Fibroblast of the aortic adventitia (primary cell): ENCODE measurements at places on chromosomes 1 and 21. TPM values are rescaled to one million over a fixed set of nuclear protein-coding genes. Genes with fewer than 3 reads are reported as not detected.

The PKP1 gene
- under 0.01 and 0.08 TPM in 2 replicates for total RNA-seq

The SYT14 gene
- 0.08 and 35.0 TPM in 2 replicates for total RNA-seq

The B3GALT2 gene
- total RNA-seq: 0.18 and 1.2 TPM in 2 replicates

The AMY1B gene
- total RNA-seq: not detected in 2 replicates

The MTX1 gene
- total RNA-seq: 13.7 and 26.1 TPM in 2 replicates

The TMCO4 gene
- total RNA-seq: 25.3 and 30.9 TPM in 2 replicates

The GRIK1 gene
- total RNA-seq: 0.81 TPM in 1 of 2 replicates, not detected in the other

The DMRTA2 gene
- 0.18 TPM in 1 of 2 replicates, not detected in the other for total RNA-seq

The CACNA1E gene
- not detected in 2 replicates for total RNA-seq

The PEAR1 gene
- total RNA-seq: 4.8 and 10.8 TPM in 2 replicates

The BRDT gene
- total RNA-seq: not detected in 2 replicates

The TNFSF4 gene
- 0.49 and 2.0 TPM in 2 replicates for total RNA-seq

The PPM1J gene
- total RNA-seq: 0.63 and 1.8 TPM in 2 replicates

The CELA3B gene
- total RNA-seq: not detected in 2 replicates

The ACTA1 gene
- not detected in 2 replicates for total RNA-seq

The GNAI3 gene
- total RNA-seq: 10.1 and 17.6 TPM in 2 replicates

The MCOLN2 gene
- 1.1 and 1.2 TPM in 2 replicates for total RNA-seq

The RIPPLY3 gene
- not detected in 2 replicates for total RNA-seq

The RGS16 gene
- 2.3 and 2.5 TPM in 2 replicates for total RNA-seq

The MOB3C gene
- total RNA-seq: 4.4 and 7.0 TPM in 2 replicates

The OR2AK2 gene
- not detected in 2 replicates for total RNA-seq

The GBP5 gene
- under 0.01 TPM in 1 of 2 replicates, not detected in the other for total RNA-seq

The FMN2 gene
- total RNA-seq: 8.1 and 34.5 TPM in 2 replicates

The COP1 gene
- 56.6 and 177 TPM in 2 replicates for total RNA-seq

The KCNT2 gene
- 8.0 and 68.1 TPM in 2 replicates for total RNA-seq

The MLLT11 gene
- total RNA-seq: 2.0 and 6.1 TPM in 2 replicates

The CENPS gene
- total RNA-seq: 11.0 and 25.8 TPM in 2 replicates

The IL22RA1 gene
- total RNA-seq: 0.09 TPM in 1 of 2 replicates, not detected in the other

The RHBG gene
- total RNA-seq: not detected in 2 replicates

The MTF1 gene
- total RNA-seq: 4.7 and 7.4 TPM in 2 replicates

The RER1 gene
- total RNA-seq: 98.1 and 439 TPM in 2 replicates

The MSH4 gene
- total RNA-seq: 0.09 and 0.16 TPM in 2 replicates

The SLC19A1 gene
- total RNA-seq: 2.2 and 7.4 TPM in 2 replicates

The LCE1C gene
- total RNA-seq: not detected in 2 replicates

The PTGER3 gene
- 1.5 and 11.7 TPM in 2 replicates for total RNA-seq

The SMAP2 gene
- total RNA-seq: 5.4 and 27.4 TPM in 2 replicates

The LRRC41 gene
- 40.9 and 66.4 TPM in 2 replicates for total RNA-seq

The KRTAP10-9 gene
- total RNA-seq: not detected in 2 replicates

The S100A1 gene
- 0.54 and 2.9 TPM in 2 replicates for total RNA-seq

The MEGF6 gene
- 102 and 103 TPM in 2 replicates for total RNA-seq
